ENCODE measurements at places on chromosomes 7 and 10.

DNA sequence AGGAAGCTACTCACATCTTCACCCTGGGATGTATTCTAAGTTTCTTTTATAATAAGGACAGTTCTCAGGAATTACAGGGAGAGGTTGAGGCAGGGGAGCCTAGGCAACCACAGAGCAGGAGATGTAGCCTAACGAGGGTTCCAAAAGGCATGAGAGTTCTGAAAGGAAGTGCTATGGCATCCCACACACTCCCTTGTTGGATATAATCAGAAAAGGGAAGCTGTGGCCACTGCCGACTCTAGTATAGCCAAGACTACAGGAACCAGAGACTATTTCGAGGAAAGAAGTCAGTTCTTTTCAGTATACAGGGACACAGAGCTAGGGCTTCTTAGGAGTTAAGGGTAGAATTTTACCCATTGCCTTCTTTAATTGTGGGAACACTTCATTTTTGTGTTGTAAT, 11.0 kb downstream of the PRR15 start:
- DNase-seq, result no peak

DNA sequence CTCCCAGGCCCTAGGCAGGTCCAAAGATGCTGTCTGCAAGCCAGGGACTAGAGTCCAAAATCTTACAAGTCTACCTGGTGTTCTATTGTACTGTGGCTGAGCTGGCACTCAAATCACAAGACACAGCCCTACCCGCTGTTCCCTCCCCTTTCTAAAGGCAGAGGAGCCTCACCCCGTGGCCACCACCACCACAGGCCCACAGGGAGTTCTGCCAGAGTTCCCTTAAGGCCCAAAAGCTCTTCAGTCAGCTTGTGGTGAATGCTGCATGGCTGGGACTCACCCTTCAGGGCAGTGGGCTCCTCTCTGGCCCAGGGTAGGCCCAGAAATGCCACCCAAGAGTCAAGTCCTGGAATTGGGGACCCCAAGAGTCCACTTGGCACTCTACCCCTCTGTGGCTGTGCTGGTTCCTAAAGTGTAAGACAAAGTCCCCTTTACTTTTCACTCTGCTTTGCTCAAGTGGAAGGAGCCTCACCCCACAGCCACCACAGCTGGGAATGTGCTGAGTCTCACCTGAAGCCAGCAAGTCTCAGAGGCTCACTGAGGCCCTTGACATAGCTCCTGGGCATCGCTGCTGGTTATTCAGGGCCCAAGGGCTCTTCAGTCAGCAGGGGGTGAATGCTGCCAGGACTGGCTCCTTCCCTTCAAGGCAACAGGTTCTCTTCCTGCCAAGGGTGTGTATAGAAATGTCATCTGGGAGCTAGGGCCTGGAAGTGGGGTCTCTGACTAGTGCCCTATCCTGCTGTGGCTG, 48.8 kb upstream of the PSAP start:
- no peak for DNase-seq

- no peak for DNase-seq
Measured at GRCh38 chr10:4623200-4623599, 202.8 kb upstream of the AKR1E2 start.

- DNase-seq, result no peak
Measured at GRCh38 chr10:112182784-112183328, 709 bp downstream of the GPAM start.

DNA sequence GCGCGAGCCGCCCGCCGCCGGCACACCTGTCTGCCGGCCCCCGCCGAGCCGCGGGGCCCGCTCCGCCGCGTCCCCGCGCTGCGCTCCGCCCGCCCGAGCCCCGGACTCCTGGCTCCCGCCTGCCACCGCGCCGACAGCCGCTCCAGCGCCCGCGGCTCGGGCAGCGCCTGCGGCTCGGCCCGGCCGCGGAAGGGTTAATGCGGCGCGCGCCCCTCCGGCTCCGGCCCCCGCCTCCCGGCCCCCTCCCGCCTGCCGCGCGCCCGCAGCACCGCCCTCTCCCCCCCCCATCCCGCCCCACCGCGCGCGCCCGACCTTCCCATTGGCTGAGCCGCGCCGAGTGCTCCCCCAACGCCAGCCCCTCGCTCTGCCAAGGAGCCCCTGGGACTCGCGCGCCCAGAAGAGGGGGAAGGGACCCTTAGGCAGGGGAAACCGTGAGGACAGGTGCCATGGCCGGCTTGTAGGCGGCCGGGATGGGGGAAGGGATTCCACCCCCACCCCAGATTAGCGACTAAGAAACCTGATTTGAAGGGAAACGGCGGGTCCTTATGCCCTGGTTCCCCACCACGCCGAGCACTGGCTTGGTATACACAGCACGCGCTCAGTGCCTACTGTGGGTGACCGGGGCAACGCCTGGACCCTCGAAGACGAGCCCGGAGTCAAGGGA, at the start of gene KCNH2:
Gene KCNH2 (minus strand): TSS at position 196 of the 664 bp plus-strand sequence. CDS start 408 bp downstream, outside the sequence.
- DNase-seq, result peak; percentile 91

- peak; percentile 92 for DNase-seq
Measured at GRCh38 chr7:27128034-27128433, 2.5 kb downstream of the HOXA4 start.

- DNase-seq, result peak; percentile 57
Measured at GRCh38 chr7:100545360-100546128, 6.5 kb downstream of the AGFG2 start.

All from tongue (tissue), 3 donors.